Umbilical cord (tissue), 2 donors: ENCODE measurements at places on chromosomes 12 and 14.

- DNase-seq: peak; percentile 63
These were observed 640.9 kb downstream of the MED13L start for GRCh38 chr12:115636546-115636945.

DNA sequence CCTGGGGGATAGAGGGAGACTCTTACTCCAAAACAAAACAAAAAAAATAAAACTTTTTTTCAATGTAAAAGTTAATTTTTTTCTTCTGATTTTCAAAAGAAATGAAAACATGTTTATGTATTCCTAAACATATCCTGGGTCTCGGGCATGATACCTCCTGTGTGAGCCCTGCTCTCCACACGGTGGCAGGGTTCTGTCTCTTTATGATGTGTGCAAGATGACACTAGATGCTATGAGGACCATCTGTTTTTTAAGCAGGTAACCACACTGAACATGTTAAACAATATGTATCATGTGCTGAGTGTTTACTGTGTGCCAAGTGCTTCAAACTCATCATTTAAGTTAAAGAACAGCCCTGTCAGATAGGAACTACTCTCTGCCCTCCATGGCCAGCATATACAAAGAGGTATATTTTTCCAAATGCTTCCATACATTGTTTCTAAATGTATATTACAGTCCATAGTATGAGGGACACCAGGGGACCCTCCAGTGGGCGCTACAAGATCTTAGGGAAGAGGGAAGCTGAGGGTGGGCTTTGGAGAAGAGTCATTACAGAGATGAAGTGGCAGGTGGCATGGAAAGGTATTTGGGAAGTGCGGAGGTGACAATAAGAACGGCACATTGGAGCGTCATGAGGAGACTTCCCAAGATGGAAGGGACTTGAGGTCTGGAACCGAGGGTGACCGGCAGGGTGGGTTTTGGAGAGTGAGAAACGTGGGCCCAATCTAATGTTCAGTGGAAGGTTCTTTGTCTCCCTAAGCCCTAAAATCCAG, 28.5 kb downstream of the FOS start:
- peak; percentile 53 for DNase-seq

GRCh38 chr12:102481705-102482425, 1.5 kb upstream of the IGF1 start:
- DNase-seq: no peak

- peak; percentile 92 for DNase-seq
These were observed 276.8 kb upstream of the TMPO start for GRCh38 chr12:98238515-98239130.

DNA sequence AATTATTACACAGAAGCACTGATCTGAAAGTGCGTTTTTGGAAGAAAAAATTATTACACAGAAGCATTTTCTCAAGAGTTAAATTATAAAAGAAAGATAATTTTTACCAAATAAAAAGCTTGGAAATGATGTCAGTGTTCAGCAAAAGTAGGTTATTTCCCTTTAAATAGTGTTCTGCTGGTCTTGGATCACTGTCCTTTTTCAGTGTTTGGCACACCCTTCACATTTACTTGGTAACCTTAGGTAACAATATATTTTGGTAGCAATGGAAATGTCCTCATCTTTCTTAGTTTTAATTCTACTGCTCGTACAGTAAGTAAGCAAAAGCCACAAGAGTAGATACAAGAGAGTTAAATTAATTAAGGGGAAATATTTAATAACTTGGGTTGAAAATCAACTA, 40.3 kb downstream of the FERMT2 start:
- DNase-seq: no peak

- DNase-seq: no peak
These were observed 166.3 kb upstream of the DAAM1 start for GRCh38 chr14:59022144-59022543.

DNA sequence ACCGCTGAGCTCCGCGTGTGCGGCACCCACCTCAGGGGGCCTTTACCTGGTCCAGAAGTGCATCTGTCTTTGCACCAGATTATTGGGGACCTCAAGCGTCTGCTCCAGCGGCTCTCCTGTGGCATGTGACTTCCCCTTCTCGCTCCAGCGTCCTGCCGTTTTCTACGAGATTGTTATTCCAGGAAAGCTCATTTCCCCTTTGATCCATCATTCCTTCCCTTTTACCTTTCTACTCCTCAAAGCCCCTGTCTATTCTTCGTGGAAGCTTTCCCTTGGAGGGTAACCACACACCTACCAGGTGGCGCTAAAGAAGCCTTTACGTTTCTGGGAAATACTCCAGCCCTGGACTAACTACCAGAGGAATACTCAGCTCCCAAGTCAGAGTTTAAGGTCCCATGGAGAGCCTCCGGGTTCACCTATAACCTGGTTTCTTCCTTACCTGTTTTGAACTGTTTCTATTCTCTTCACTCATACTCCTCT, 1.5 kb downstream of the FKBP4 start:
- peak; percentile 27 for DNase-seq

GRCh38 chr14:102320033-102320660, 601 bp downstream of the ZNF839 start:
- DNase-seq: peak; percentile 47

GRCh38 chr14:92982956-92983355, 60.0 kb downstream of the CHGA start:
- no peak for DNase-seq

DNA sequence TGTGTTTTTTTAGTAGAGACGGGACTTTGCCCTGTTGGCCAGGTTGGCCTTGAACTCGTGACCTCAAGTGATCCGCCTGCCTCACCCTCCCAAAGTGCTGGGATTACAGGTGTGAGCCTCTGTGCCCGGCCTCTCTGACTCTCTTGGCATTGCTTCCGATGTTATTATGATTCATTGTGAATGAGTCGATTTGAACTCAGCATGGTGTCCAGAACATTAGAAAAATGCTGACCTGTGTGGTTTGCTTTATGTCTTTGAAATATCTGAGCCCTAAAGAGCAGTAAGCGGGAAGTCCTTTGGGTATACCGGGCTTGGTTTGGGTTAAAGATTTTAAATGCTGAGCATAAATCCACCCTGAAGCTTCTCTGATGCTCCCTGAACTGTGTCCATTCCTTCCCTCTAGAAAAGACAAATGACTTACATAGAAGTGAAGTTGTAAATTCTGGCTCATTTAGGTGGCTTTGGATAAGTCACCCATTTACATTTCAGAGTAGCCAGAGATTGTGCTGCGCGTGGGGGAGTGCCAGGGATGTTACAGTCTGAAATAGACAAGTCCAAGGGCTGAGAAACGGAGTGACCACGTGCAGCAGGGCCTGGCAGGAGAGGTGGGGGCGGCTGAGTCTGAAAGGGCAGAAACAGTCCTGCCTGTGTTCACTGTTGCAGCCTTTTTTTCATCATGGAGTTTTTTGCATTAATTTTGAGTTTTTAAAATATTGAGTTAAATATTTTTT, 39.6 kb downstream of the SLC15A4 start:
- no peak for DNase-seq

- peak; percentile 98 for DNase-seq
These were observed 54.2 kb upstream of the CERS5 start for GRCh38 chr12:50221228-50222008.

DNA sequence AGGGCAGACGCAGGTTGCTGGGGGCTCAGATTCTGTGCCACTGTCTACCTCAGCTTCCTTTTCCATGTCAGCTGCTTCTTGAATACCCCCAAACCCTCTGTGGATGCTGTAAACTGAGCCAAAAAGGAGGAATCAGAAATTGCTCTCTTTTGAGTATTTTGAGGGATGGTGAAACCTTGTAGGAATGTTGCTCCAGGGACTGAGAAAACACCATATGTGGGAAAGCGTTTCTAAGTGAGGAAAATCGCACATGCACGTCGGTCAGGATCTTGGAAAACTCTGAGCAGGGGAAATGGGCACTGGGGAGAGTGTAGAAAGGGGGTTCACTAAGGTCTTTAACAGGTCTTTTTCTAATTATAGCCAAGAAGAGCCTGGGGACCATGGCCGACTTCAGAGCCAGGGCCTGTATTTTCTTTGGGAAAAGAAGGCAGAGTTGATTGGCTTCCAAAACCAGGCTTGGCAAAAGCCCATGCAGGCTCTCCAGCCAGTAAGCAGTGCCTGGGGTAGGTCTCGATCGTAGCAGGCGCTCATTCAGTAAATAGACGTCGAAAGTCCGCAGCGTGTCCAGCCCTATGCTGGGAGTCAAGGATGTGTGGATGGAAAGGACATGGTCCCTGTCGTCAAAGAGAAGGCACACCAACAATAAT, 58.0 kb downstream of the NTF3 start:
- DNase-seq: no peak

GRCh38 chr14:21923820-21924219, 250.2 kb upstream of the OR4E1 start:
- no peak for DNase-seq

DNA sequence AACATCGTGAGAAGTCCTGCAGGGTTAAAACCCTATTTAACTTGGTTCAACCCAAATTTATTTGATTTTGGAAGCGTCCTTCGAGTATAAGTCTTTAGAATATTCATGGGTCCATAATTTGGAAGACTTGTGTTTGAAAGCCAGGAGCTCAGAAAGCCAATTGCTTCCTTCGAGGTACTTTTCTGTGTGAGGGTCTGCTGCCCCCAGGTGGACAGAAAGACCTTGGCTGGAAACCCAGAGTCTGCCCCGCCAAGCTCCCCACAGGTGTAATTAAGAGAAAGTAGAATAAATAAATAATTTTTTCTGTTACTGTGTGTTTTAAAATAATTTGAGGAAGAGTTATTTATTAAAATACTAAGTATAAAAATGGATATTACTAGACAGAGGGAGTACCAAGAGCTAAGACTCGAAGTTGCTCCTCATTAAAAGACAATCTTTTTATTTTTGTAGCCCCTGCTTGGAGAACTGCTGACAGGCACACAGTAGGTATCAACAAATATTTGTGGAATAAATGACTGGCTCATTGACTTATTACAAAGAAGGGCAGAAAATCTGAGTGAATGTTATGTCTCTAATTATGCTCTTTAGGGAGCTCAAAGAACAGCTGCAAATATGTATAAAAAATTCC, 105.8 kb downstream of the PAH start:
- peak; percentile 14 for DNase-seq

DNA sequence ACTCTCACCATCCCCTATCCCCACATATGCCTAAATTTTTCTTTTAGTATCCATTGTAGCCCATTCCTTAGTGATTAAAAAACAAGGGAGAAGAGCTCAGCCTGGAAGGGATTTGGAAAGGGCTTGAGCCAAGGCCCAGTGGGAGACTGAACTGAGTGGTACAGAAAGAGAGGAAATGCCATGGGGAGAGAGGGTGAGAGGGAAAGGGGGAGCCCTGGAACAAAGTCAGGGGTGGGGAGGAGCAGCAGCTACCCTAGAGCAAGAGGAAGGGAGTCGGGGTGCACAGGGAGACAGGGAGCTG, 2.6 kb upstream of the ATN1 start:
- DNase-seq: no peak

GRCh38 chr14:58805057-58805456, 167.3 kb downstream of the DACT1 start:
- DNase-seq: peak; percentile 83

DNA sequence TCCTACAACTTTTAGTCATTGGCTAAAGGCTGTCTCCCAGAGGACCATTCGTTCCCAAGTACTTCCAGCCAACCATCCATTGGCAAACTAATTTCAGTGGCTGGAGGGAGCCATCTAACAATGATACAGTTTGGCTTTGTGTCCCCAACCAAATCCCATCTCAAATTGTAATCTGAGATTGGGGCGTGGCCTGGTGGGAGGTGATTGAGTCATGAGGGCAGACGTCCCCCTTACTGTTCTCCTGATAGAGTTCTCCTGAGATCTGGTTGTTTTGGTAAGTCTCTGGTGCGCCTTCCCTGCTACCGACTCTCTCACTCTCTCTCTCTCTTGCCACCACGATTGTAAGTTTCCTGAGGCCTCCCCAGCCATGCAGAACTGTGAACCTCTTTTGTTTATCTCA, 99.7 kb upstream of the FUT8 start:
- DNase-seq: no peak

GRCh38 chr14:26395726-26396125, 202.1 kb downstream of the NOVA1 start:
- DNase-seq: no peak

- peak; percentile 3 for DNase-seq
These were observed 736 bp downstream of the C14orf39 start for GRCh38 chr14:60485057-60485597.

DNA sequence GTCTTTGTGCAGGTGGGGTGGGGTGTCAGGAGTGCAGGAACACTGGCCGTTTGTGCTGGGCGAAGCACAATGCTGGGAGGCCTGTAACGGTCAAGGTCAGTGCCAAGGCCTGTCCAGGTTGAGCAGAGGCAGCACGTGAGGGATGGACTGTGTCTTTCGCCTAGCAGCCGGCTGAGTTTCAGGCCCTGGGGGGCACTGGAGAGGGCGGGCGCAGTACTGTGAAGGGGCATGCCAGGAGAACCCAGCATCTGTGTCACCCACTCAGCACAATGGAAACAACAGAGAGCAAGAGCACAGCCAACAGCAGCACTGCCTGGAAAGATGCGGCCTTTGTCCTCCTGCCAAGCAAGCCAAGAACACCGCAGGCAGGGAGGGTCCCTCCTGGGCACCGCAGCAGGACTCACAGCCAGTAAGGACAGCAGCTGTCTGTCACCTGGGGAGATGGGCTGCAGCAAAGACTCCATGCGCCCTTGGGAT, 25.2 kb downstream of the SLC25A47 start:
- no peak for DNase-seq

DNA sequence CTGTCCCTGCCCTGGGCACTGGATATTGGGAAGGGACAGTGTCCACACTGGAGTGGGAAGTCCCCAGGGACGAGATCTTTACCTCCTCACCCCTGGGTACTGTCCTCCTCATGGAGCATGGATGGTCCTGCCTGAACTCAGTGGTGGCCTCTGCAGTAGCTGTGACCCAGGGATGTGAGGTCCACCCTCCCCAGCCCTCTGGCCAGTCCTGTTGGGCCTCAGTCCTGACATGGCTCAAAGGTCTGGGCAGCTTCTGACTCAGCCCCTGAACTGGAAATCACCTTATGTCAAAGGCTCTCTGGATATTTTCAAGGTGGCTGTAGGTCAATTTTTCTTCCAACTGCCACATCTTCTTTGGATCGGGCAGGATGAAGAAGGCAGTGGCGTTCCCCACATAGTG, 24.4 kb downstream of the SERPINA1 start:
- no peak for DNase-seq

DNA sequence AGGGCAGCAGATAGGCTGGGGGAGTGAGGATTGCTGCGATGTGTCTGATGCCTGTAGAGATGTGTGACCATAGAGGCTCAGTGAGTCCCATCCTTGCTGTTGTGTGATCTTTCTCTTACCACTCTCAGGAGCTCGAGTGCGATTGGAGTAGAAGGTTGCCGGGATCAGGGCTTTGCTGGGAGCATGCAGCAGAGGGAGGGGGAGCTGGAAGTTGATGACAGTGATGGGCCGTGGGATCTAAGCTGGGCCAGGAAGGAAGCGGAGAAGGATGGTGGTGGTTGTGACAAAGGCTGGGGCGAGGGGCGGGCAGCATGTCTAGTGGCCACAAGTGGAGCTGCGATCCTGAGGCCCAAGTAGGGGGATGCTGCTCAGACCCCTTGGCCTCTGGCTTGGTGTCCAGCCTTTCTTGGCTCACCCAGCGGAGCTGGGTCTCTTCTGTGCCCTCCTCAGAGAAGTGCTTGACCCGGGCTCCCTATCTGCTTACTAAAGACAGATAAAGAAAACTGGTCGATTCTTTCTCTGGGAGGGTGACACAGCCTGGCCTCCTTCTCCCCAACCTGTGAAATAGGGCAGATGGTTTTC, 66.2 kb downstream of the PRMT8 start:
- no peak for DNase-seq
